Endothelial cell of umbilical vein (primary cell): ENCODE measurements at places on chromosomes 11 and 22. TPM values are rescaled to one million over a fixed set of nuclear protein-coding genes. Genes with fewer than 3 reads are reported as not detected.

DNA sequence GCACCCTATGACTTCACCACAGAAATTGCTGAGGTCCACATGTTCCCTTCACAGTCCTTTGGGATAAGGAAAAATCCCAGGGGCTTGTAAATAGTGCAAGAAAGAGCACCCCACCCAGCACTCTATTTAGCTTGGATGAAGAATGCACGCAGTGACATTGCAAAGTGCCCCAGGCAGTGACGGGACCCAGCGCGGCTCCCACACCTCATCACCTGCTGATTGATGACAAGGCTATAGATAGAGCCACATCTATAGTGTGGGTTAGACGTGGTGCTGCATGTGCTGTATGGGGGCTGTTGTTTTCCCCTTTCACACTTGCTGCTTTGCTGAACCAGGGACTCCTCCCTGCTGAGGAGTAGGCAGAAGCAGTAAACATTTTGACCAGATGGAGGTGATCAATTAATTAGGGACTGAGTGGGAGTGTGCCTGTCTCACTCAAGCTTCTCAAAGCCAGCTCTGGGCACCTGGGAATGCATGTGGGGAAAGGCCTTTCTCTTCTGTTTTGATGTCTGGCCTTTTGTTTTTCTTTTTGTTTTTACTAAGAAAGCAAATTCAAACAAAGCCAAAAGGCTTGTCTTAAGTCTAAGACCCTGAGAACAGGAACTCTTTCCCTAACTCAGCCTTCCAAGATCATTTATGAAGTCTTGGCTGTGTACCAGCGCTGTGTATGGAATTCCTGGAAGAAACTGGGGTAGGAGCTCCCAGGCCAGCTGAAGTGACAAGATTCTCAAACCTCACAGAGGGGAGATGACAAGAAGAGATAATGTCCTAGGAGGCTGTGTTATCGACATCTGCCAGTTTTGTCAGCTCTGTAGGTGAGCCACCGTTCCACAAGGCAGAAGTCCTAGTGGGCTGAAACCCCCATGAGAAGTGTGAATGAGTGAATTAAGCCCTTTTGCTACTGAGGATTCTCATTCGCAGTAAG is 219.7 kb downstream of the BARX2 start:
- no peak for DNase-seq

DNA sequence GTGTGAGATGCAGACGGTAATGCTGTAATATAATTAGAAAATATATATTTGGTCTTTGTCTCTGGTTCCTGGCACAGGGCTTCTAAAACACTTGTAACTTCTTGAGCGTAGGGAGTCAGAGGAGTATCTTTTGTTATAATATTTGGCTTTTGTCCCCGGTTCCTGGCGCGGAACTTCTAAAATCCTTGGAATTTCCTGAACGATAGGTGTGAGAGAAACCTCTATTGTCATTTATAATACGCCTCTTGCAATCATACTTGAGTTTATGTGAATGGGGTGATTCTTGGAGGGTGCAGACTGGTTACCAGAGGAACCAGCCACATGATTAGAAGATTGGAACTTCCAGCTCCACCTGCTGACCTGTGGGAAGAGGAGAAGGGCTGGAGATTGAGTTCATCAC is 54.1 kb upstream of the ZBED5 start:
- peak; percentile 34 for DNase-seq

Gene AIFM3
- not detected in 2 replicates for total RNA-seq

DNA sequence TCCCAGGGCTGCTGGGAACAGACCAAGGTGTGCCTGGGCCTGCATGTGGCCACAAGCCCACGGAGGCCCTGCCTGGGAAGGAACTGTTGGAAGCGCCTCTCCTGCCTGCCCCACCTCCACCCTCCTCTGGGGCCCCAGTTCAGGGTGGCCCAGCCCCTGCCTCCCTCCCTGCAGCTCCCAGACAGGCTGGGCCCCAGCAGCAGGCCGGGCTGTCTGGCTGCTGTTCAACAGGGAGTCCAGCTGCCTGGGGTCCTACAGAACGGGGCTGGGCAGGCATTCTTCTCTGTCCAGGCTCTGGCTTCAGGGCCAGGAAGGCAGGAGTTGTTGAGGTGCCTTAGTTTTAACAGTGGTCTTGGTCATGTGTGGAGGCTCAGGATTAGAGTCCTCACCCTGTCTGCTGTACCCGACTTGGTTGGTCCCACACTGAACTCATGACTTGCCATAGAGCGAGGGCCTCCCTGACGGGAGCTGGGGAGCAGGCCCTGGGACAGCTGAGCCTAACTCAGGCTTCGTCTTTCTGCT is 11.8 kb downstream of the PRDM11 start:
- no peak for DNase-seq

GRCh38 chr11:72303179-72303578 is 59.2 kb upstream of the PHOX2A start:
- no peak for DNase-seq

DNA sequence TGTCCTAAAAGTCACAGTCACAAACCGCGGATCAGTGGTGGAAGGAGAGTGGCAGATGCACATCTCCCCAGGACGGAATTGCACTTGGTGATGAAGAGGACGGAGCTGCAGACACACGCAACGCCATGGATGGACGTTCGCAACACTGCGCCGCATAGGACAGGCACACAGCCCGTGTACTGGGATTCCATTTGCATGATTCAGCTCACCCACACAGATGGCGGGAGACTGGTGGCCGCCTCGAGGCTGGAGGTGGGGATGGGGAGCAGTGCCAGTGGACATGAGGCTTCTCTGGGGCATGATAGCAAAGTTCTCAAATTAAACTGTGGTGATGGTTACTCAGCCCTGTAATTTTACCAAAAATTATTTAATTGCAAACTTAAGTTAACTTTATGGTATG is 37.4 kb downstream of the DUSP8 start:
- DNase-seq: no peak

Gene EP300
- 63.0 and 66.7 TPM in 2 replicates for total RNA-seq

DNA sequence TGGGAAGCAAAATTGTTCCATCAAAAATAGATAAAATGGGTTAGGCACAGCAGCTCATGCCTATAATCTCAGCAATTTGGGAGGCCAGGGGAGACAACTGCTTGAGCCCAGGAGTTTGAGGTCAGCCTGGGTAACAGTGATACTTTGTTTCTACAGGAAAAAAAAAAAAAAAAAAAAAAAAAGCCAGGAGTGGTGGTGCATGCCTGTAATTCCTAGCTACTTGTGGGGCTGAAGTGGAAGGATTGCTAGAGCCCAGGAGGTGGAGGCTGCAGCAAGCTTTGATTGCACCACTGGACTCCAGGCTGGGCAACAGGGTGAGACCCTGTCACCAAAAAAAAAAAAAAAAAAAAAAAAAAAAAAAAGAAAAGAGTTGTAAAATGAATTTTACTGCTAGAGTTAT is 49.6 kb downstream of the KIF18A start:
- DNase-seq: no peak

- no peak for DNase-seq
Observed at GRCh38 chr11:108863528-108863927, 198.7 kb downstream of the DDX10 start.

Gene STK33
- 1.6 and 3.4 TPM in 2 replicates for total RNA-seq

Gene PPP1R14B
- total RNA-seq: 431 TPM in 2 replicates

DNA sequence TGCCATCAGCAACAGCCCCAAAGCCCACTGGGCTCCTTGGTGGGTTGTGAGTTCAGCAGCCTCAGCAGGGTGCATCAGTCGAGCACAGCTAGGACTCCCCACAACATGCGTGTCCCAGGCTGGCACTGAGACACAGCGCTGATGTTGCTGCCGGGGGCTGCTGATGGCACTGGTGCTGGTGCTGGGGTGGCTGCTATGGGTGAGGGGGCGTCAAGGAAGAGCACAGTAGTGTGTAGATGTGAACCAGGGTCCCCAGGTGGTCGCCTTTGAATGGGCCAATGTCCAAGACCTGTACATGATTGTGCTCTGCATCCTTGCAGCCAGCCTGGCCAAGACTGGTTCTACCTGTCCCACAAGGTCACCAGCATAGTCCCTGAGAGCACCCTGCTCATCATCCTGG is 121.3 kb upstream of the SERPIND1 start:
- no peak for DNase-seq

DNA sequence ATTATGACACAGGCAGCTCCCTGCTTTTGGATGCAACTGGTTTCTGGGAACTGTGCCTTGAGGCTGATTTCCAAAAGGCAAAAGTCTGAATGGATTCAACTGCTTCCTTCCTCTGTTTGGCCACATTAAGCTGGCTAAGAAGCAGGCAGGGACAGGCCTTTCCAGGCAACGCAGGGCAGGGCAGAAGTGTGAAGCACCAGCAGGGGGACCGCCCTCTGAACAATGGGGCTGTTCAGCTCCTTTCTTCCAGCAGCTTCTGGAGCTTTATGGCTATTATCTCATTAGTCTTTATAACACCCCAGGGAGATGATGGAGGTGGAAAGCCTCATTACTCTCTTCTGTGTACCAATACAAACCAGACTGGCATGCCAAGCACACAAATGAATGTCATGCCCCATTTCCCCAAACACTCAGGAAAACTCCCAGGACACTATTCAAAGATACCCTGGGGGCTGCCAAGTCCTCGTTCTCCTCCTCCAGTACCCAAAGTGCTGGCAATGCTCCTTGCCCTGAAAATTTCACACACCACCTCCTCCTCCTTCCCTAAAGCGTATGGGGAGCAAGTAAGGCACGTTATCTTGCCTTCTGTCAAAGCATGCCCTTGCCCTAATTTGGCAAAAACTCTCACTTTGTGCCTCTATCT is 21.3 kb downstream of the MORC2 start:
- peak; percentile 12 for DNase-seq

- DNase-seq: no peak
Observed at GRCh38 chr11:119990309-119991021, 147.4 kb downstream of the TRIM29 start.
